ENCODE measurements at places on chromosomes 16 and 17.
A peak's percentile ranks its signal among the peaks of the same experiment; 100 is the strongest.

DNA sequence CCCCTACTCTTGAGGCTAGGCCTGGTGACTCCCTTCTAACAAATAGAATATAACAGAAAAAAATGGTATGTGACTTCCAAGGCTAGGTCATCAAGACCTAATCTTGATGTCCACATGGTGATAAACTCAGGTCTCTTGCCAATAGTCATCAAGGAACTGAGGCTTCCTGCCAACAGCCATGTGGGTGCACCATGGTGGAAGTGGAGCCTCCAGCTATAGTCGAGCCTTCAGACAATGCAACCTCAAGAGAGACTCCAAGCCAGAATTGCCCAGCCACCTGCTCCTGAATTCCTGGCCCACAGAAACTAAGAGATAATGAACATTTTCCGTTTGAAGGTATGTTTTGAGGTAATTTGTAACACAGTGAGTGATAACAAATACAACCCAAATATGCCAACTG is 55.9 kb upstream of the SREBF1 start:
- DNase-seq = no peak

- DNase-seq = no peak
Measured at GRCh38 chr17:69065113-69065512, 4.4 kb upstream of the ABCA9 start.

- DNase-seq = peak; percentile 14
Measured at GRCh38 chr16:82761858-82762257, 135.1 kb downstream of the CDH13 start.

DNA sequence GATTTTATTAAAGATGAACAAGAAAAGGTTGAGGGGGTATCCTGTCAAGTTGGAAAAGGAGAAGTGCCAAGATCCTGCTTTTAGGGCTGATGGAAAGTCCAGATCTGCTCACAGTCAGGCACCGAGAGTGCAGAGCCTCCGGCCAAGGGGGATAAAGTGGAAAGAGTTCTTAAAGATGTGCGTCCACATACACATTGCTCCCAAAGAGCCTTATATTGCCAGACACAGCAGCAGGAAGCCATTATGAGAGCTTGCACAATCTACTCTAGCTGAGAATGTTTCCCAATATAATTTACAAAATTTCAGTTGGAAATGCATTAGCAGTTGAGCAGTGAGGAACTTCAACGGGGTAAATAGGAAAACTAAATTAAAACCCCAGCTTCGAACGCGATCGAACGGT is 95.6 kb downstream of the SALL1 start:
- DNase-seq = no peak

- no peak for DNase-seq
Measured at GRCh38 chr16:8725513-8726178, 51.2 kb downstream of the ABAT start.

Measured in CD4-positive, alpha-beta T cell treated with Interleukin-17A for 1 hour (primary cell).